AG08395 (cell line): ENCODE measurements at places on chromosomes 5 and 9.

DNA sequence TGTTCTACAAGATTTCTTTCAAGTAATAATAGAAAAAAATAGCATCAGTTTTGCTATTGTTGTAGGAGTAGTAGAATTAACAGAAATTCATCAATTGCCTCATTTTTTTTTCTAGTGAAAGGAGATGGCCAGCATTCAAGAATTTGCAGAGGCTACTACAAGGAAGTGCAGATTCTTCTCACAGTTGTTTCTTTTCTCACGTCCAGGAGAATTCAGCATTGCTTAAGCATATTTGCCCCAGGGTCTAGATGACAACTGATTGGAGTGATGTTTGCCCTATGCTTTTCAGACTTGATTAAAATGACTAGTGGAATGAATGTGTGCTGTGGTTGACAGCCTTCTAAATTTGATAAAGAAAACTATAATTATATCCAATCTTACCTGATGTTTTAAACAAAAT, 46.6 kb upstream of the SLC12A2 start:
- peak; percentile 7 for DNase-seq

GRCh38 chr9:93128715-93129224, 5.3 kb downstream of the NINJ1 start:
- DNase-seq = no peak

- DNase-seq = no peak
These were observed 1939.8 kb downstream of the EFNA5 start for GRCh38 chr5:105730982-105731381.

- DNase-seq = no peak
These were observed 177.6 kb downstream of the DEPDC1B start for GRCh38 chr5:60522292-60522905.

DNA sequence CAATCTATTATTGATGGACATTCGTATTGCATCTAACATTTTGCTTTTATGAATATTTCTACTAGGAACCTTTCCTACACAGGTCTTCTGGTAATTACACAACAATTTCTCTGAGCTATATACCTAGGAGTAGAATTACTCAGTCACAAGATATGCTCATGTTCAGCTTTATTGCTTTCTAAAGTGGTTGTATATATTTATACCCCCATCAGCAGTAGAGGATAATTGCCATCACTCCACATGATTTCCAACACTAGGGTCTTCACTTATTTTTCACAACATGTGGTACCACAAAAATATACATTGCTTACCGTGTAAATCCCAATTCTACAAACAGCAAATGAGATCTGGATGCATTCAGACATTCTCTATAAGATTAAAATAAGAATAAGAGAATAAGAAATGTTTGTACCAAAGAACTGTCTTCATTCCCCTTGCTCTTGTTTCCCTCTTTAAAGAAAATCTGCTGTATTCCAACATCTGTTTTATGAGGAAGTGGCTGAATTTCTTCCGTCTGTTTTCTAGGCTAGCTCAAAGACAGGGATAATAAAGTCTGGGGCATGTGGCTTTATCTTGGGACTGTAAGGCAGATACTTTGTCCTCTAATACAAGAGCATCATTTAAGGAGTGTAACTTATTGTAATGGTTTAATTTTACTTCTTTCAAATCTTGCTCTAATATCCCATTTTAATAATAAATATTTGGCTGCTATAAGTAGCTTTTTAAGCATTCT, 28.2 kb downstream of the ARL15 start:
- DNase-seq = no peak

GRCh38 chr9:107039542-107039941, 176.6 kb downstream of the ZNF462 start:
- DNase-seq = peak; percentile 38

DNA sequence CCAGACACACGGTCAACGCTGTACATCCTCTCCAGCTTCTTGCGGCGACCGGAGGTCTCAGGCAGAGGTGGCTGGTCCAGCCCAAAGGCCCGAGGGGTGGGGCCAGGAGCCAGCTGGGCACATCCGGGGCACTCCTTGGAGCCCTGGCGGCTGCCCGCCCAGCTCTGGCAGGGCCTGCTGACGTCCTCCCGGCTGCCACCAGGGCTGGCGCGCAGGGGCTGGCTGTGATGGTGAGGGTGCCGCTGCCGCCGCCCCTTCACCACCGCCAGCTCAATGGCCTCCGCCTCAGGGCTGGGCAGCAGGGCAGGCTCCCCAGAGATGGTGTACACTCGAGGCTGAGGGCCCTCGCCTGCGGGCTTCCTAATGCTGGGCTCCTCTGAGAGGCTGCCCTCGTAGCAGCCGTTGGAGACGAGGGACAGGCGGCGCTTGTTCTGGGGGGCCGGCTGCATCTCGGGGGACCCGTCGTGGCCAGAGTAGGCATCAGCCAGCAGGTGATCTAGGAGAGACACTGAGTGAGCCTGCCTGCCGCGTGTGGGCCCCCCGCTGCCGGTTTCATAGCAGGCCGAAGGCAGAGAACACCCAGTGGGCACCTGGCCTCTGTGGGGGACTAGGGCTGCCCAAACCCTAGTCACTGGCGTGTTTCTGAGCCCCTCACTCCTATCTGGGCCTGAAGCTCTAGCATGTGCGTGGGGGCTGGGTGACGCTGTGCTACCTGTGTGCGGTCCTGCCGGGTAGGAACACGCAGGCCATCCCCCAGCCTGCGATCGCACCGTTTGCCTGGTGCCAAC, 1.5 kb downstream of the NSMF start:
- DNase-seq = no peak

GRCh38 chr5:133128066-133128465, 76.3 kb downstream of the HSPA4 start:
- DNase-seq = no peak

GRCh38 chr9:109311286-109311685, 9.6 kb downstream of the EPB41L4B start:
- no peak for DNase-seq

DNA sequence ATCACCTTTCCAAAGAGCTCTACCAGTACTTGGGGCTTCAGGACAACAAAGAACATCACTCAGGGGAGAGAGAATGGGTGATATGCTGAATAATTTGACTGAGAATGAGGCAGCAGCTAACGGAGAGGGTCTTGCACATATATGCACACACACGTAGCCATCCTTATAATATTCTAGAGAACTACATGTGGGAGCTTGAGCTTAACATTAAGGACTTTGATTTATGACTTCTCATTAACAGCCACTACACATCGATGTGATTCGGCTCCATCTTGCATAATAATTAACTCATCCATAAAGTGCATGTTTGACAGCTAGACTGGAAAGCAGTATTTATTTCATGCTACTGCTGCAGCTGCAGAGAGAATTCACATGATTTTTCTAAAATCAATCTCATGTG, 163.4 kb downstream of the RAB3C start:
- no peak for DNase-seq

DNA sequence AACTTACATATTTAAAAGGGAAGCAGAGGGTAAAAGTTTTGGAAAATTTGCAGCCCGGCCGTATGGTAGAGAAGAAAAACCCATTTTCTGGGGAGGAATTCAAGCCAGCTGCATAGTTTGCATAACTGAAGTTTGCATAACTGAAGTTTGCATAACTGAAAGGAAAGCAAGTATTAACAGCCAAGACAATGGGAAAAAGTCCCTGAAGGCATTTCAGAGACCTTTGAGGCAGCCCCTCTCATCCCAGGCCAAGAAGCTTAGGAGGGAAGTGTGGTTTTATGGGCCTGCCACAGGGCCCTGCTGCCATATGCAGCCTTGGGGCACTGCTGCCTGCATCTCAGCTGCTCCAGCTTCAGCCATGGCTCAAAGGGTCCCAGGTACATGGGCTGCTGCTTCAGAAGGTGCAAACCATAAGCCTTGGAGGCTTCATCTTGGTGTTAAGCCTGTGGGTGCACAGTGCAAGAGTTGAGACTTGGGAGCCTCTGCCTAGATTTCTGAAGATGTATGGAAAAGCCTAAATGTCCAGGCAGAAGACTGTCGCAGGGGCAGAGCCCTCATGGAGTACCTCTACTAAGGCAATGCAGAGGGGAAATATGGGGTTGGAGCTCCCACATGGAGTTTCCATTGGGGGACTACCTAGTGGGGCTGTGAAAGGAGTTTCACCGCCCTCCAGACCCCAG, 36.9 kb upstream of the CXCL14 start:
- DNase-seq = no peak

- DNase-seq = no peak
These were observed 187.7 kb upstream of the PTGER4 start for GRCh38 chr5:40492056-40492455.

- no peak for DNase-seq
These were observed 4.4 kb downstream of the LRRC8A start for GRCh38 chr9:128886211-128886891.

DNA sequence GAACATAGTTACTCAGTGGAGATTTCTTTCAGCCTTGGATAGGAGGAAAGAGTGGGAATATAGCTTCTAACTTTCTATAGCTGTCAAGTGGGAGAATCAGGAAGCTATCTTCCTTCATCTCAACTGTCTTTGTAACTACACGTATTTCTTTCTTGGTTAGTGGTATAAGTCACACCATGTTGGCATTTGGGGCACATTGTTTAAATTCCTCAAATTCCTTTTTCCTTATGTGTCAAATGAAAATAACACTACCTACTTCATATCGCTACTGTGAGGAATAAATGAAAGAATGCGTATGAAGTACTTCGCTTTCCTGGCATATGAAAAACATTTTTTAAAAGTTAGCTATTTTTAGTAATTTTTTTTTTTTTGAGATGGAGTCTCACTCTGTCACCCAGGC, 1082.5 kb upstream of the WWC1 start:
- no peak for DNase-seq

GRCh38 chr9:122819326-122819725, 9.1 kb downstream of the PDCL start:
- DNase-seq = no peak

DNA sequence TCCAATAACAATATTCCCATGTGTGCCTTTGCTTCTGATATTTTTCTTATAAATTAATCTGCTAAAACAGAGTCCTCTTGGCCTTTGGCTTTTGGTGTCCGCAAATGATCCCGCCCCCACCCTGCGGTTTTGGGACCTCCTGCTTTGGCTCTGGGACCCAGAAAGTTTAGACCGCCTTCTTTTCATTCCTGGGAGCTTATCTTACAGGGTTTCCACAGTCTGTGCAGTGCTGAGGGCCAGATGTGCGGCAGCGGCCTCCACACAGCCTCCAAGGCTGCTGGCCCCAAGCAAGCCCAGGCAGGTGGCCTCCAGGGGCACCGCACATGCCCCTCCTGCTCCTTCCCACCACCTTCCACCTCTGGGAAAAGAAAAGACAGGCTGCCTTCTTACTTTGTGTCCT, 191.5 kb downstream of the ERCC6L2 start:
- no peak for DNase-seq

DNA sequence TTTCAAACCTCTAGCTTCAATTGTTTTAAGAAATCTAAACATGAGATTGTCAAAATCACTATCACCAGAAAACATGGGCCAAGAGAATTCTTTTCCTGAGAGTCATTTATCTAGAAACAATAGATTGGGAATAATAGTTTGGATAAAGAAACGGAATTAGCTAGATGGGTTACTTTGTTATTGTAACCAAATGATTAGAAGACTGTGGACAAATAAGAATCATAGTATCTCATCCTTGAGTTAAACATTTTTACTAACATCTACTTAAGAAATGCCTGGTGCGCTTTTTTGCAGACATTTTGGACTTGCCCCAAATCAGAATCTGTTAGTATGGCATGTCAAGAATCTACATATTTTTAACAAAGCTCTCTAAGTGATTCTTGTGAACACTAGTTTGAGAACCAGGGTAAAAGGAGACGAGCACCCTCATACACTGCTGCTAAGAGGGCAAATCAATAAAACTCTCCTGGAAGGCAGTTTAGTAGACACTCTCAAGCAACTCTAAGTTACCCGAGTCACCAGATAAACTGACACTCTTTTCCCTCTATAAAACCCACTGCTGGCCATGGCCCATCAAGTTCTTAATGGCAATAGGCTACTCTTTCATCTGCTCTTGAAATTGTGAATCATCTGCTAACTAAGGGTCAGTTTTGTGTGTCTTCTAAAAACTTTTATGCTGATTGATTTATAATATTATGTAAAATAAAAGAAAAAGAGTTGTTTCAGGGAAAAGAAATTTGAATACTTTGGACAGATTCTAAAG, 39.1 kb downstream of the TPD52L3 start:
- DNase-seq = no peak

DNA sequence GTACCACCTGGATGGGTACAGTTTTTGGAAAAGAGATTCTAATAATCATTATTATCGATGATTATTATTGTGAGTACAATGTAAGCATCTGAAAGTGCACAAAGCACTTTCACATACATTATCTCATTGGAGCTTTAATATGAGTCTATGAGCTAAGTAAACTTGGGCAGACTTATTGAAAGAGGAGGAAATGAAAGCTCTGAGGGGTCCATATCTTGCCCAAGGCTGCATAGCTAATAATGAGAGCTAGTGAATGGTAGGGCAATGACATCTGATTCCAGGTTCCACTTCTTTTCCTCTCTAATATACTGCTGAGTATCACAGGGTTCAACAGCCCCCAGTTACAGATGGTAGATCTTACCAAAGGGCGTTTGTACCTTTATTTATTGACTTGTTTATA, 26.1 kb downstream of the TIMD4 start:
- DNase-seq = no peak

- peak; percentile 72 for DNase-seq
These were observed 11.9 kb downstream of the OTULINL start for GRCh38 chr5:14593326-14594021.

DNA sequence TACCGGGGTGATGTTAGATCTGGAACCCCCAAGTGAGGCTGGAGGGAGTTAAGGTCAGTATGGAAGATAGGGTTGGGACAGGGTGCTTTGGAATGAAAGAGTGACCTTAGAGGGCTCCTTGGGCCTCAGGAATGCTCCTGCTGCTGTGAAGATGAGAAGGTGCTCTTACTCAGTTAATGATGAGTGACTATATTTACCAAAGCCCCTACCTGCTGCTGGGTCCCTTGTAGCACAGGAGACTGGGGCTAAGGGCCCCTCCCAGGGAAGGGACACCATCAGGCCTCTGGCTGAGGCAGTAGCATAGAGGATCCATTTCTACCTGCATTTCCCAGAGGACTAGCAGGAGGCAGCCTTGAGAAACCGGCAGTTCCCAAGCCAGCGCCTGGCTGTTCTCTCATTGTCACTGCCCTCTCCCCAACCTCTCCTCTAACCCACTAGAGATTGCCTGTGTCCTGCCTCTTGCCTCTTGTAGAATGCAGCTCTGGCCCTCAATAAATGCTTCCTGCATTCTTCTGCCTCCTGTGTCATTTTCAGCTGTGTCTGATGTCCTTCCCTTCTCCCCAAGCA, 2.3 kb upstream of the MYOZ3 start:
- no peak for DNase-seq

GRCh38 chr9:21933281-21933680, 60.9 kb downstream of the CDKN2A start:
- no peak for DNase-seq

DNA sequence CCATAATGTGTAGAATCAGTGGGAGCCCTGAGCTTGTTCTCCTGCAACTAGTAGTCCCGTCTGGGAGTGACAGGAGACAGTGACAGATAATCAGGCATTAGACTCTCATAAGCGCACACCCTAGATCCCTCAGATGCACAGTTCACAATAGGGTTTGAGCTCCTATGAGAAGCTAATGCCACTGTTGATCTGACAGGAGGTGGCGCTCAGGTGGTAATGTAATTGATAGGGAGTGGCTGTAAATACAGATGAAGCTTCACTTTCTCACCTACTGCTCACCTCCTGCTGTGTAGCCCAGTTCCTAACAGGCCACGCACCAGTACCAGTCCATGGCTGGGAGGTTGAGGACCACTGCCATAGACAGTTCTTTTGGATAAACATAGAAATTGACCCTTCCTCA, 188.7 kb downstream of the ROR2 start:
- no peak for DNase-seq

GRCh38 chr5:154241021-154241420, 50.5 kb downstream of the GALNT10 start:
- no peak for DNase-seq
